ENCODE measurements at places on chromosomes 4 and X.

DNA sequence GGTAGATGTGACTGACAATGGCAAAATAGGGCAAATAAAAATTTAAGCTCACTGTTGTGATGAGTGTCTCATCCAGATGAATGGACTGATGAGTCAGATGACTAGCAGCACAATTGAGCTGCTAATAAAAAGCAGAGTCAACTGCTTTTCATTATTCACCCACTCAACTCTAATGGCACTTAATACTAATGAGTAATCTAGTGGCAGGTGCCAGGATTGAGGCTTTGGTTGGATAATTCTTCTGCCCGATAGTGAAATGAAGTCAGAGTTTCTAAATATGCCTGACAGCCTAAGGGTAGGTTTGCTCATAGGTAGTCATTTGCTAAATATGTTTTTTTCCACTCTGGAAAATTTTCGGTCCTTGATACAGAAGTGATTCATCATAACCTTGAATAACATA, 10.4 kb downstream of the OGT start:
- no peak for DNase-seq

DNA sequence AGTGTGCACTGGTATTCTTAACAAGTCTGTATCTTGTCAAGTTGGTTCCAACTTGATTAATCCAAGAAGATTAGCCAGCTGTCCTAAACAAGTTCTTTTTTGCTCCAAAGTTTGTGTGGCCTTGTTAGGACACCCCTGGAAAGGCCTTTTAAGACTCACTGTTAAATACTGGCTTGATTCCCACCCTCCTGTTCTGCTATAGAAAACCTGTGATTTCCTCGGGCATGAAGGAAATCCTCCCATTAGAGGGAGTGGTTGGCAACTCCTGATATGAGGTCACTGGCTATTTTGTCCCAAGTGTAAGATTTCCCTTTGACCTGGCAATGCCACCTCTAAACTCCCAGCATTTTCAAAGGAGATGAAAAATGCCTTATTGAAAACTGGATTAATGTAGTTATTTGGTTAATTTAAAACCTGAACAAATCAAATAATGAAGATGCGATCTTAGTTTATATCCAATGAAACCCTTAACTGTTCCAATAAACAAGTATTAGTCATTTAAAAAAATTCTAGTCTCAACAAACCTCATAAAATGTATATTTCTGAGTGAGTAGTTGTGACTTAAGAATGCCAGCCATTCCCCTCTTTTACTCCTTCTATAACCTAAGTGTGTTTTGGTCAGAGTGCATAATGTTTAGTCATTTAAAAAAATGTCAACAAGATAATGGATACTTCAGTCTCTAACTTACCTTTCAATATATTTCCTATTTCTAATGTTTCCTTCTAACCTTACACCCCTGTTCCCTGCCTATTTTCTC, 94.4 kb downstream of the NPNT start:
- no peak for DNase-seq

GRCh38 chrX:103674531-103675454, 11.7 kb downstream of the MORF4L2 start:
- DNase-seq = no peak

DNA sequence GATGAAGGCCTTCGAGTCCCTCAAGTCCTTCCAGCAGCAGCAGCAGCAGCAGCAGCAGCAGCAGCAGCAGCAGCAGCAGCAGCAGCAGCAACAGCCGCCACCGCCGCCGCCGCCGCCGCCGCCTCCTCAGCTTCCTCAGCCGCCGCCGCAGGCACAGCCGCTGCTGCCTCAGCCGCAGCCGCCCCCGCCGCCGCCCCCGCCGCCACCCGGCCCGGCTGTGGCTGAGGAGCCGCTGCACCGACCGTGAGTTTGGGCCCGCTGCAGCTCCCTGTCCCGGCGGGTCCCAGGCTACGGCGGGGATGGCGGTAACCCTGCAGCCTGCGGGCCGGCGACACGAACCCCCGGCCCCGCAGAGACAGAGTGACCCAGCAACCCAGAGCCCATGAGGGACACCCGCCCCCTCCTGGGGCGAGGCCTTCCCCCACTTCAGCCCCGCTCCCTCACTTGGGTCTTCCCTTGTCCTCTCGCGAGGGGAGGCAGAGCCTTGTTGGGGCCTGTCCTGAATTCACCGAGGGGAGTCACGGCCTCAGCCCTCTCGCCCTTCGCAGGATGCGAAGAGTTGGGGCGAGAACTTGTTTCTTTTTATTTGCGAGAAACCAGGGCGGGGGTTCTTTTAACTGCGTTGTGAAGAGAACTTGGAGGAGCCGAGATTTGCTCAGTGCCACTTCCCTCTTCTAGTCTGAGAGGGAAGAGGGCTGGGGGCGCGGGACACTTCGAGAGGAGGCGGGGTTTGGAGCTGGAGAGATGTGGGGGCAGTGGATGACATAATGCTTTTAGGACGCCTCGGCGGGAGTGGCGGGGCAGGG, 568 bp downstream of the HTT start:
- no peak for DNase-seq

DNA sequence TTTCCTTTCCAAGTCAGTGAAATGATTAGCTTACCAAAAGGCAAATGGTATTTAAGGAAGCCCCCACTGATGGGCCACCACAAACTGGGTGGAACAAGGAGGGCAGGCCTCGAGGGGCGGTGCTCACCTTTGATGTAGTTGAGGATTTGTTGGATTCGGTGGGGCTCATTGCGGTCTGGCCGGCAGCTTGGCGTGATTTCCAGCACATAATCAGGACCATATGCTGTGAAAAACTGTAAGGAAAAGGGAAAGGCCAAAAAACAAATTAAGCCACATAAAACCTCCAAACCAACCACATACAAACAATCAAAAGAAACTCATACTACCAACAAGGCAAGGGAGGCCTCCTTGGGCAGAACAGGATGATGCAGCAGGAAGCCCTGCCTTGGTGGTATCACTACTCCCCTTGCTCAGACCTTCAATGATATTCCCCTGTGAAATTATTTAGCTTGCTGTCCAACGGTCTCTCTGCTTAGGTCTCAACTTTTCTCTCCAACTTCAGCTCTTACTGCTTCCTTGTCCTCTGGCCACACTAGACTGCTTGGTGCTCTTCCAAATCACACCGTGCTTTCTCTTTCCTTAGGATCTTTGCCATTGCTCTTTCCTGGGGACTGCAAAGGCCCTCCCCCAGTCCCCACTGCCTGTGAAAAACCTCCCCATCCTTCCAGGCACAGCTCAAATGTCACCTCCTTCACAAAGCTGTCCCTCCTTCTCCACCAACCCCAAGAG, 46.1 kb upstream of the CITED1 start:
- DNase-seq = no peak

DNA sequence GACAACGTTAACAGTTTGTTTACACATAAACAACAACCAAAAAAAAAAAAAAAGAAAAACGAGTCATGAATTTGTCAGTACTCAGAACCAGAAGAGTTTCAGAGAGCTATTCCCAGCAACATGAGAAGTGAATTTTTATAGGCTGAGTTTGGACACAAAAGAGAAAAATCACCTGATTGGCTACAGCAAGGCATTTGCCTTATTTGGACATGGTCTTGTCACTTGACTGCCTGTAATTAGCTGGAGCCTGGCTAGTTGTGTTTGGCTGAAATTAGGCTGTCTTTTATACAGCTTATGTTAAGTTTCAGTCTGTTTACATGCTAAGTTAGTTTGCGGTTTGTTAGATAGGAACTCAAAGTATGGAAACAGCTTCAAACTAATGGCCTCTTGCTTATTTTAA, 880 bp upstream of the TEX13A start:
- no peak for DNase-seq

GRCh38 chr4:38411981-38412536, 251.9 kb upstream of the KLF3 start:
- no peak for DNase-seq

DNA sequence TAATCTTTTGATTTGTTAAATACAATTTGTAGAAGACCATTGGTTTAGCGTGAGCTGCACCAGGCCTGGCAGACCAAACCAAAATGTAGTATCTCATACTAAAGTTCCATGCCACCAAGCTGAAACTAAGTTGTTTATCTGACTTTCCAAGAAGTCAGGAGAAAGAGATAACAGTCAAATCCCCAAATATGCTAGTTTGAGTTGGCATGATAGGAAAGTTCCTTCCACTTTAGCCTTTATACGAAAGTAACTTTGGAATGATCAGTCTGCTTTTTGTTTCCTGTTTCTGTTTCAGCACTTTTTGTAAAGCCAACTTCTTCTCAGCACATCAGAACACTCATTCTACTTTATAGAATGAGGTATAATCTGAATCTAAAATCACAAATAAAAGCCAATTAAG, 449.2 kb downstream of the GRXCR1 start:
- no peak for DNase-seq

DNA sequence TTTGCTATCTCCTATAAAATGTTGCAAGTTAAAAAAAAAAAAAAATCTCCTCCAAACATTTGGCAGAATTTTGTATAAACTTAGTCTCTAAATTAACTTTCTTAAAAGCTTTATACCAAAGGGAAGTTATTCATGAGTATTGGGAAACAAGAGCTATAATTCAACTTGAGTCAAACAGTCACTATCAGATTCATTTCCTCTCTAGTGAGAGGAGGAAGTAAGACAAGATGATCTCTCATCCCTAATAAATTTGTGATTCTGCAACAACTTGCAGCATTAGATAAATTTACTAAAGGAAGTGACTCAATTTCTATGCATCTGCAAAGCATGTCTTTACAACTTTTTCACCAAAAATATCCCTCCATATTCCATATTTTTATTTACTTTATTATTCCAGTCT, 135.4 kb upstream of the GNPDA2 start:
- no peak for DNase-seq

GRCh38 chrX:153225438-153226098, 46.5 kb downstream of the MAGEA1 start:
- DNase-seq = no peak

- no peak for DNase-seq
Observed at GRCh38 chr4:90580326-90580725, 453.1 kb downstream of the CCSER1 start.

GRCh38 chr4:173146456-173146855, 22.2 kb upstream of the GALNT7 start:
- no peak for DNase-seq

DNA sequence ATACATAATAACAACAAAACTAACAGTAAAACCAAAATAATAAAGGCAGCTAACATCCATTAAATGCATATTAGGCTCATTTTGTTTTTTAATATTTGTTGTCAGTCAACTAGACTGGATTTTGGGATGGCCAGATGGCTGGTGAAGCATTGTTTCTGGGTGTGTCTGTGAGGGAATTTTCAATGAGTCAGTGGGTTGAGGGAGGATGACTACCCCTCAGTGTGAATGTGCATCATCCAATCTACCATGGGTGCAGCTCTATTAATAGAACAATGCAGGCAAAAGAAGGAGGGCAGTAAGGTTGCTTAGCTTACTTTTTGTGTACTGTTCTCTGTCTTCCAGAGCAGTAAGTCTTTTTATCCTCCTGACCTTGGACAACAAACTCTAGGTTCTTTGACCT, 484.2 kb upstream of the HS3ST1 start:
- no peak for DNase-seq

DNA sequence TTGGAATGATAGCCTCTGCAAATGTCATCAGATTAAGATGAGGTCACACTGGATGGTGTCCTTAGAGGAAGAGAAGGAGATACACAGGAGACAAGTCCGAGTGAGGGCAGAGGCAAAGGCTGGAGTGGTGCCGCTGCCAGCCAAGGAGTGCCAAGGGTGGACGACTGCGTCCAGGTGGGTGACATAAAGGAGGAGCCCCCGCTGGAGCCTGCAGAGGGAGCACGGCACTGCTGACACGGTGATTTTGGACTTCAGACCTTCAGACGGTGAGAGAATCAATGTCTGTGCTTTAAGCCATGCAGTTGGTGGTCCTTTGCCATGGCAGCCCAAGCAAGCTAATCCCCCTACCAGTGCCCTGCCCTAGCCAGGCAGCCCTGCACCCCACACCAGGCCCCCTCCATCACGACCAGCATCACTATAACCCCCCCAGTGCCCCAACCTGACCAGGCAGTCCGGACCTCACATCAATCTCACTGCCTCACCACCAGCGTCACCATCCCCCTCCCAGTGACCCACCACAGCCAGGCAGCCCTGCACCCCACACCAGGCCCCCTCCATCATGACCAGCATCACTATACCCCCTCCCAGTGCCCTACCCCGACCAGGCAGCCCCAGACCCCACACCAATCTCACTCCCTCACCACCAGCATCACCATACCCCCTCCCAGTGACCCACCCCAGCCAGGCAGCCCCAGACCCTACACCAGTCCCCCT, 130.0 kb downstream of the HMX1 start:
- no peak for DNase-seq

GRCh38 chrX:50567636-50568035, 97.0 kb upstream of the DGKK start:
- no peak for DNase-seq

GRCh38 chr4:145101091-145101490, 3.0 kb downstream of the ABCE1 start:
- DNase-seq = no peak

- DNase-seq = no peak
Observed at GRCh38 chrX:25020391-25020904, 4.7 kb upstream of the ARX start.

GRCh38 chr4:2318476-2318875, 56.6 kb upstream of the MXD4 start:
- DNase-seq = no peak

GRCh38 chr4:56971383-56971782, 6.0 kb downstream of the NOA1 start:
- no peak for DNase-seq

- no peak for DNase-seq
Observed at GRCh38 chrX:11197671-11198070, 86.5 kb downstream of the HCCS start.

DNA sequence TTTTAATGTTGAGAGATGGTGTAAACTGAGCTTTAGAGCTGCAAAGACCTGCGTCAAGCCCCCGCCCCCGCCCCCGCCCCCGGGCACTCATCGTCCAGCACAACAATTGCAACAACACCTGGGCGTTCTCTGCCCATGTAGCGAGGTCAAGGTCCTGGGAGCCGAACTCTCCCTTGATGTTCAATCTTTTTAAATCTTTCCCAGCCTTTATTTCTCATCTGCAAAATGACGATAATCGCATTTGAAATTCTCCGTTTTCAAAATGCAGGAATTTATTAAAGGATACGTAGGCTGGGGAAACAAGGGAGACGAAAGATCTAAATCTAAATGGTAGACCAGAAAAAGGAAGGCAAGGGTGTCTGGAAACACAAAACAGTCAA, 648 bp upstream of the MSMO1 start:
- no peak for DNase-seq

DNA sequence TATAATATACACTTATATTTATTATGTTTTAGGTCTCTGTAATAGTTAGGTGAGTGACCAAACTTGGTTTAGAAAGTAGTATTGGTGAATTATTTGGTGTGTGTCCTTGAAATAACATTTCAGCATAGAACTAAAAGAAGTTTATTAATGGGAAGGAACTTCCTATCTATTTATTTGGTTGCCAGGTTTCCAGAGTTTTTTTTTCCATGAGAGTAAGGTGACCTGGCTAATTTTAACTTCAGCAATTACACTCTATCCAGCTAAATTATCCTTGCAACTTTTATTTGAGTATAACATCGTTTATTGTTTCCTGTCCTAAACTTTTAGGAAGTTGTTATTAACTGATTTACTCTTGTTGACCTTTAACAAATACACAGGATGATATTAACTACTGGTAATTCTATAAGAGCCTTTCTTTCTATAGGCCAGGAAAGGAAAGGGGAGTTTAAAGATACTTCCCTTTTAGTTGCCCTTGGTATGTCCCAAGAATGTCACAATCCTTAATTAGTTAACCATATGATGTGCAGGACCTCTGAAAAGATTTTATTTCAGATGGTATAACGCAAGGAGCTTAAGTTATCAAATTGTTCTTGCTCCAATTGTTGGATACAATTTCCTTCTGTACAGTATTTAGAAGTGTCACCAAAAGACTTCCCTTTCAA, 18.9 kb downstream of the PRDM8 start:
- DNase-seq = no peak
